ENCODE measurements at places on chromosomes 6 and 20. TPM values are rescaled to one million over a fixed set of nuclear protein-coding genes. Genes with fewer than 3 reads are reported as not detected.

DNA sequence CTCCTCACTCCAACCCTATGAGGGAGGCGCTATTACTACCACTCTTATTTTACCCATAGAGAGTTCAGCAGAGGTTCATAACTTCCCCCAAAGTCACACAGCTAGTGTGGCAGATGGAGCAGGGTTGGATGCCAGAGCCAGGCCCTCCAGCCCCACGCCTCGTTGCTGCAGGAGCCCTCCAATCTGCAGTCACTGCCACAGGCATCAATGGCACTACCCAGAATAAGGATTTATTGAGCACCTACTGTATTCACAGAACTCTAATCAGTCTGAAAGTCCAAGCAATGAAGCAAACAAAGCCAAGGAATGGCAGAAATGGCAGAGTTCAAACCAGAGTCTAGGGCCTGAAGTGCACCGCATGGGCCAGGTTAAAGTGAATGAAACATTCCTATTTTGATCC is 144.9 kb downstream of the LPA start:
- DNase-seq = no peak

- no peak for DNase-seq
Measured at GRCh38 chr20:11814267-11814666, 103.4 kb upstream of the BTBD3 start.

DNA sequence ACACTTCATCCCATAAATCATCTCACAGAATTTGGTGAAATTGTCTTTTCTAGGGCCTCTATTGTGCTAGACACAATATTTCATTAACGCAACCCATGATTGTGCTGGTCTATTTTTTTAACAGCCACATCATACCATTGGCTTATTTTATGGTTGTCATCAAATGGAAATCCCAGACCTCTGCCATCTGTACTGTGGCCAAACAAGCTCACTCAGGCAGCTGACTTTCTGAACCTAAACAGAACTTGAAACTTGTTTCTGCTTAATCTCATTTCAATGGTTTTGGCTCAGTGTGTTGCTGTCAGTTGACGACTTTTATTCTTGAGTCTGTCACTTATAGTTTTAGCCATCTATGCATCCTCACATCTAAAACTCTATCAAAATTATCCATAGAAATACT is 111.8 kb downstream of the HAO1 start:
- no peak for DNase-seq

- DNase-seq = no peak
Measured at GRCh38 chr20:10113746-10114145, 79.0 kb downstream of the ANKEF1 start.

- no peak for DNase-seq
Measured at GRCh38 chr6:36154286-36154685, 24.0 kb downstream of the MAPK13 start.

Gene GPX5
- not detected for total RNA-seq

DNA sequence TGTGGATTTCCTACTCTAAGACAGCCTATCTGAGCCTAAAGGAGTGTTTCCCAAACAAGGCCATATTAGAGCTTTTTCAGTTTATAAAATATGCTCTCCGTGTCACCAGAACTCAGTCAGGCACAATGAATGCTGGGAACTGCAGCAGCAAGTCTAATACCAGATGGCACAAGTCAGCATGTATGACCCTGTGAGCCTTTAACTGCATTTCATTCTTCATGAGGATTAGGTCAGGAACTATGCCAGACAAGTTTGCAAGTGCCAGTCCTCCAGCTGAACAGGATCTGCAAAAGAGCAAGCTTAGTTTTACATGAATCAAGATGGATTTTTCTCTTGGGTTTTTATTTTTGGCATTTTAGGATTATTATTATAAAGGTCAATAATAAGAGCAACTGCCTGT is 66.7 kb upstream of the SAMD5 start:
- DNase-seq = no peak

Gene C6orf120
- total RNA-seq = 34.2 TPM

DNA sequence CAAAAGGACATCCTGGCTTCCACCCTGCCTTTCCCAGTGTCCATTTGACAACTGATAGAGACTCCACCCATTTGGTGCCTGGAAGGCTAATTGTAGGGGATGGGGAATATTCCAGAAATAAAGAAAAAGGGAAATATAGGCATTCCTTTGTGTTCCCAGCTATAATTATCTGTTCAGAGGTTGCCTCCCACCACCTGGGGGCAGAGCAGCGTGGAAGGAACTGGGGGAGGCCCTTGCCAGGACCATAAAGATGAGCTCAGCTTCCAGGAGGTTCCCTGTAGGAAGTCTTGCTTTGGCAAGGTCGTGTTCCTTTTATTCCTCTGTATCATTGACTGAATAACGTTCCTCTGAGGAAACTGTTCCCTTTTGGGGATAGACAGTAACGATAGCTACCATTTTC is 214.7 kb downstream of the TFAP2C start:
- DNase-seq = no peak

DNA sequence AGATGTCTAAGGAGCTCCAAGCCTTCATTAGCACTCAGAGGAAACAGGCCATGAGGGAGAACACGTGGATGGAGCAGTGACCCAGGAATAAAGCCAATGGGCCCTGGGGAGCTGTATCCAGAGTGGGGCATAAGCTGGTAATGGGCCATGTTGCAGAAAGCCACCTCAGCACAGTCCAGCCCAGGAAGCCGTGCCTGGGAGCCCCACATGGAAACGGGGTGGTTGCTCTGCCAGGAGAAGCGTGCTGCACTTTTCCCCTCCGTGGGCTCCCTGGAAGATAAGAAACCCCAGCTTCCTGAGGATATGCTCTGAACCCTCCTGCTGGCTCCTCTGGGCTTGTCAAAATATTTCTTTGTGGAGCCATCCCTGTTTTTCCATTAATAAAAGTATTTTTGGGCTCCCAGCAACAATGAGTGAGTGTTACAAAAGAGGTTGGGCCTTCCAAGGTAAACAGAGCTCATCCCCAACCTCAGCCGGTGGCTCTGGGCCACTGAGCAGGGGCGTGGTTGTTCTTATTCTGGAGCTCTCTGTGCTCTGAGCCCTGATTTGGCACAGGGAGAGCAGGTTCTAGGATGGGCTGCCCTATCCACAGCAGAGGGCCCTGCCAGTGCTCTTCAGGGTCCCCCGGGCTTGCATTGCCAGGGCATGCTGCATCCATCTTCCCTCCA is 31.2 kb upstream of the NFATC2 start:
- no peak for DNase-seq

Gene FAM162B
- 1.5 TPM for total RNA-seq

Gene RFX6
- total RNA-seq = not detected

GRCh38 chr20:7087803-7088202 is 320.3 kb downstream of the BMP2 start:
- no peak for DNase-seq

DNA sequence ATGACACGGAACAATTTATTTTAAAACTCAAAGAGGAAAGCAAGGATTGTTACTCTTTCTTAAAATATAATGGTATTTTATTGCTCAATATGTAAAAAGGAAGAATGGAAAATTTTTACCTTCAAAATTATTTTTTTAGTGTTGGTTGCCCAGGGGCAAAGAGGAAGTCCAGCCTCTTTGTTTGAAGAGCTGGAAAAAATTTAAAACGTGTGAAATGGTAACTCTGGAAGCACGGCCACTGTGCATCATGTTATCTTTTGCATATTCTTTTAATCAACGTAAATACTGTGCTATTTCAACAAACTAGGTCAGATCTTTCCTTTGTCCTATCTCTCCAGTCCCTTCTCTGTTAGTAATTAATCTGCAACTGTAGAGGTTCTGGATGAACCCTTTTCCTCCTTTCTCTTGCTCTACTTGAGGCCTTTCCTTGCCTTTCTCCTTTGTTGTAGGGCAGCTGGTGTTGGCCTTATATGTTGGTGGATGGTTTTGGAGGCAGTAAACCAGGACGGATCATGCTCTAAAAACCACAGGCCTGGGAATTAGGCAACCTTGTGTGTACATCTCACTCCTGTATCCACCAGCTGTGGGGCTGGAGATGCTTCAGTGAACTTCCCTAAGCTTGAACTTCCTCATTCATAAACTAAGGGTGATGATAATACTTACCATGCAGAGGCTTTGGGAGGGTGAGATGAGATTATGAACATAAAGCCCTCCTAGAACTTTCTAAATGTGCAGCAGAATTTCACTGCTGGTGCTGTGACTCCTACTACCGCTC is 143.3 kb downstream of the PRL start:
- no peak for DNase-seq

Gene SMLR1
- not detected for total RNA-seq

DNA sequence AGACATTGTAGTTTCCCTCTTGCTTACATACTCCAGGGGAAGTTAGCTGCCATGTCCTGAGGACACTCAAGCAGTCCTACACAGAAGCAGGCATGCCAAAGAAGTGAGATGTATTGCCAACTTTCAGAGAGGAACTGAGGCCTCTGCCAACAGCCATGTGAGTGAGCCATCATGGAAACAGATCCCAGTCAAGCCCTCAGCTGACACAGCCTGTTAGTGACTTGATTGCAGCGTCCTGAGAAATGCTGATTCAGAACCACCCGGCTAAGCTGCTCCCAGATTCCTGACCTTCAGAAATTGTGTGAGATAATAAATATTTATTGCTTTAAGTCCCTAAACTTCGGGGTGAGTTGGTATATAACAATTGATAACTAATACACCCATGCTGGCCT is 38.1 kb downstream of the GSTA2 start:
- DNase-seq = no peak

Gene PTK6
- total RNA-seq = not detected

DNA sequence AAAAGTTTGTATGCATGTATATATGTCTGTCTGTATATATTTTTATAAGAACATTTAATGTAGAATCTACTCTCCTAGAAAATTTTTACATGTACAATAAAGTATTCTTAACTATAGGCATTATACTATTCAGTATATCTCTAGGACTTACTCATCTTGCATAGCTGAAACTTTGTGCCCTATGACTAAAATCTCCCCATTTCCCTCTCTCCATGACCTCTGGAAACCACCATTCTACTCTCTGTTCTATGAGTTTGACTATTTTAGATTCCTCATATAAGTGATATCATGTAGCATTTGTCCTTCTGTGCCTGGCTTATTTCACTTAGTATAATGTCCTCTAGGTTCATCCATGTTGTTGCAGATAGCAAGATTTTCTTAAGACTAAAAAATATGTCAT is 205.1 kb upstream of the SMLR1 start:
- no peak for DNase-seq

GRCh38 chr6:164216839-164217238 is 802.3 kb downstream of the QKI start:
- DNase-seq = no peak

Gene RAET1G
- total RNA-seq = 3.8 TPM

DNA sequence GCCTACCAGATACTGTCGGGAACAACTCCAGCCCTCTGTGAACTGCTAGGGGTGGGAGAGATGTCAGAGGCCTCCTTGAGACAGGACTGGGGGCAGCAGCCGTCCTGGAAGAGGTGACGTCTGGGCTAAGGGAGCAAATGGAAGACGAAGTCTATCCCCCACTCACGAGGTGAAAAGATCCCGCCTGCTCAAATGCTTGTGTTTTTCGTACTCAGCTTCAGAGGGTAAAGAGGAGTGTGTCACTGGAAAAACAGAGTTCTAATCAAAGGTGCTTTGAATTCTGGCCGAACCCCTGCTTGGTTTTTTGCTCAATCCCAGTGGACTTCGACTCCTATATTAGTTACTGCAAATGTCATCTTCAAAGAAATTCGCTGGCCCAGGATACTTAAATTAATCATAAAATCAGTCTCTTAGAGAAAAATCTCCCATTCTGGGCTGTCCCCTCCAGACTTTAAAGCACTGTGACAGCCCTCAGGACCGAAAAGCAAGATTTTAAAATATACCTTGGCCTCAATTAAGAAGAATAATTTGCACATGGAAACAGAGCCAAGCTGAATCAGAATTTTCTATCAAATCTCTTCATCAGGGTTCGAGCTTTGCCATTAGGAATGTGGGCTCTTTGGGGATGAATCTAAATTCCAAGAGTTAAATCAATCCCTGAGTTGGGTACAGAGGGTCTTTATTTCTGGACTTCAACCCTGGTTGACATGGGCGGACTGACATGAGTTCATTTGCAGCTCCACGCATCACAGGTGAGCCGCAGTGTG is 61.8 kb upstream of the AFDN start:
- no peak for DNase-seq

DNA sequence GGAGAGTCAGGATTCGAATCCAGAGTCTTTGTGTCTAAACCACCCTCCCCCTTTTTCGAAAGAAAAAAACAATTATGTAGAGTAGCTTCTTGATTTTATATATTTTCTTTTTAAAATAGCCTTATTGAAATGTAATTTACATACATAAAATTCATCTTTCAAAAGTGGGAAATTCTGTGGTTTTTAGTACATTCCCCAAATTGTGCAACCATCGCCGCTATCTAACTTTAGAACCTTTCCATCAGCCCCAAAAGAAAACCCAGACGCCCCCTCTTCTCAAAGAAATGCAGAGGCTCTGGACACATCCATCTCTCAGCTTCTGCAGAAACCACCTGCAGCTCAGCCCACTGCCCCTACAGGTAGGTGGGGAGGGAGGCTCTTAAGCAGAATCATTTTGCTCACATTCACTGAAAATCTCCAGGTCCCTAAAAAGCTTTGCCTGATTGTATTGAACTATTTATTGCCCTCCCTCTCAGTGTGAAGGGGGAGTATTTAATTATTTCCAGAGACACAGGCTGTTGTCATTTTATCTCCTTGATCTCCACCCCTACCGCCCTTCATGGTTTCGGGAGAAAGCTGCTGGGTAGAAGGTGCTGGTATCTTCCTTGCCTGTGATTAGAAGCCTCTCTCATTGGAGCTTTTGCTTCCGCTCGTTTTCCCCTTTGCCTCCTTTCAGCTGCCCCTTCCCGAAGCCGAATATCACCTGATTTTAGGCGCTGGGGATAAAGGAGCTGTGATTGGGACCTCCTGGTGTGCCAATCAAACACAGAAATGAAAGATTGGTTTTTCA is 68.7 kb upstream of the KCNG1 start:
- no peak for DNase-seq

DNA sequence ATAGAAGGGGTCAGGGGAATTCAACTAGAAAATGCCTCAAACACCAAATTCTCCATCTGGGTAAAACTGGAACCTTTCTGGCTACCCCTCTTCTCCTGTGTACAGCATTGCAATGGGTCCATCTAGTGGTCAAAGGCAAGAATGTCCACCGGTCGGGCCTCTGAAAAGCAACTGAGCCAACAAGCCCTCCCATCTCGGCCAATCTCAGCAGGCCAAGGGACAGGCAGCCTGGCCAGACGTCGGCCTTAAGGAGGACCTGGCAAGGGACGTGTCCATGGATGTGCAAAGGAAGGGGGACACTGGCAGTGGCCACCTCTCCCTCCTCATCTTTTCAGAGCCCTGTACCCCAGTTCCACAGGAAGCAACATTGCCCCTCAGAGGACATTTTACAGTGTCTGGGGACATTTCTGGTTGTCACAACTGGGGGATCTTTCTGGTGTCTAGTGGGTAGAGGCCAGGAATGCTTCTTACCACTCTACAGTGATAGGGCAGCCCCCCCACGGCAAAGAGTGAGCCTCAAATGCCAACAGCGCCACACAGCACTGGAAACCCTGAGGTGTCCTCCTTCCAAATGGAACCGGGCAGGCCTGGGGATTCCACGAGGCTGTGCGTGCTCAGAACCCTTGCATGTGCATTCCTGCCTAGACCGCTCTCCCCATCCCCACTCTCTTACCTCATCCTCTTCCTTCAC is 99.8 kb upstream of the FOXA2 start:
- peak; percentile 82 for DNase-seq

- no peak for DNase-seq
Measured at GRCh38 chr6:84671183-84671582, 93.2 kb downstream of the TBX18 start.

Gene AK9
- total RNA-seq = 3.5 TPM

Gene SLC35D3
- total RNA-seq = not detected

- no peak for DNase-seq
Measured at GRCh38 chr6:119384444-119384843, 34.9 kb upstream of the MAN1A1 start.

Gene BIRC7
- not detected for total RNA-seq

GRCh38 chr6:26172608-26172968 is 85.4 kb downstream of the HFE start:
- no peak for DNase-seq

All from endothelial cell (in vitro differentiated cells).